ENCODE measurements at places on chromosomes 16 and 17.

GRCh38 chr16:49341706-49342105, 31.9 kb upstream of the C16orf78 start:
- no peak for DNase-seq

- DNase-seq, result no peak
Observed at GRCh38 chr16:2985462-2985861, 5.2 kb upstream of the PKMYT1 start.

- DNase-seq, result no peak
Observed at GRCh38 chr16:47284999-47285398, 141.3 kb upstream of the NETO2 start.

- no peak for DNase-seq
Observed at GRCh38 chr16:63653044-63653839, 1468.6 kb downstream of the CDH11 start.

- no peak for DNase-seq
Observed at GRCh38 chr17:83098241-83099085, 19.1 kb downstream of the METRNL start.

DNA sequence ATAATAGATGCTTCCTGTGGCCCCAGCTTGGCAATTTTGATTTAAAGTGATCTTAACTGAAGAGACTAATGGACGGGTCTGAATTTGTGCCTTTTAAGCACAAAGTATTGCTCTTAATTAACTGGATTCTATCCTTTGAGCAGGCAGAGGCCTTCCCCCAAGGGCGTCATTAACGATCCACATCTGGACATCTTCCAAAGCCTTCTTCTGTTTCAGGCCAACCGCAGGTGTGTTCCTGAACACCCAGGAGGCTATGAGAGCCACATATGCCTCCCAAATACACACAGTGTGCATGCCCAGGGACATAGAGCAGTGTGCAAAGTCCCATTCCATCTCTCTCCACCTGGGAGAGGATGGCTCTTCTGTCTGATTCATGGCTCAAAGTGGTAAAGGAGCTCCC, 42.3 kb downstream of the MAPT start:
- peak; percentile 93 for DNase-seq

DNA sequence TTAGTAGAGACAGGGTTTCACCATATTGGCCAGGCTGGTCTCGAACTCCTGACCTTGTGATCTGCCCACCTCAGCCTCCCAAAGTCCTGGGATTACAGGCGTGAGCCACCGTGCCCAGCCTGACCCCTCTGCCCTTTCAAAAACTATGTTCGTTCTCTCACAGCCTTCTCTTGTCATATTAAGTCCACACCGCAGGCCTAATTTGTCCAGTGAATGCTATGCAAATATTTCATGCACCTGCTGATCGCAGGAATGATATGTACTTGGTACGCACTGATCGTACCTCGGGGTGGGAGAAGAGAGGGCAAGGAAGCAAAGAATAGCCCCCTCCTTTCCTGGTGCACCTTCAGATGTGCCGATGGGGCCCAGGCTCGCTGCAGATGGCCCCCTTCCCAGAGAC, 3.0 kb upstream of the BIRC5 start:
- no peak for DNase-seq

DNA sequence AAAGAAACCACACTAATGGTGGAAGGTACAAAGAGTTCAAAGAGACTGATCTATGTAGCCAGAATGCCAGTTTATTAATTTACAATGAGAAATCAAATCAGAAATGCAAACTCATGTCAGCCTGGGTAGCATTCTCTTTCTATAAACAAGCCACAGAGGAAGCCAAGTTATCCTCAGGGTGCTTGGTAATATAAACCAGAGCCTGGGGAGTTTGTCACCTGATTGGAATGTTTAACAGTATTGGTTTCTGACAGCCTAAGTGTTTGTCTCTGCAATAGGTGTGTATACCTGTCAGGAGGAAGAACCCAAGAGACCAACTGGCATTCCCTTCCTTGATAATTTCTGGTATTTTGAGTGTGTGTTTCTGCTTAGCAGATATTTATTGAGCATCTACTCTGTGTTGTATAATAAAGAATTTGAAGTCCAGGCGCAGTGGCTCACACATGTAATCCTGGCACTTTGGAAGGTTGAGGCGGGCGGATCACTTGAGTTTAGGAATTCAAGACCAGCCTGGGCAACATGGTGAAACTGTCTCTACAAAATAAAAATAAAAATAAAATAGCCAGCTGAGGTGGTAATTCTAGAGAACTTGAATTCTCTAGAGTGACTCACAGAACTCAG, 3.1 kb upstream of the C17orf58 start:
- no peak for DNase-seq

DNA sequence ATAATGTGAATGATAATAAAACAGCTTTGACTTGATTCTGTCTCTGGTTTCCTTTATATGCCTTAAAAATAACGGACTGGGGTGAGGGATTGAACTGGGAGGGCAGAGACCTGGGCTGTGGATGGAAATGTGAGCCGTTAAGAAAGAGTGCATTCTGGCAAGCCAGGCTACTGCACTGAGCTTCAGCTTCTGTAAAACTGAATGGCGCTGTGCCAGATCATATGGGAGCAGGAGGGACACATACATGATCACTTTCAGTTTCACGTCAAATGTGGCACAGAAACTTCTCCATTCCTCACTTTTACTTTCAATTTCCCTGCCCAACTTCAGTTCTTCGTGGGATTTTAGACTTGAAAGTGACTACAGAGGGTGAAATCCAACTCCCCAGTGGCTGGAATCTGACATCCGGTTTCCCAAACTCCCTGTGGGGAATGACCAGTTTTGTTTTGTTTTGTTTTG, 1.1 kb downstream of the MT2A start:
- DNase-seq, result no peak

DNA sequence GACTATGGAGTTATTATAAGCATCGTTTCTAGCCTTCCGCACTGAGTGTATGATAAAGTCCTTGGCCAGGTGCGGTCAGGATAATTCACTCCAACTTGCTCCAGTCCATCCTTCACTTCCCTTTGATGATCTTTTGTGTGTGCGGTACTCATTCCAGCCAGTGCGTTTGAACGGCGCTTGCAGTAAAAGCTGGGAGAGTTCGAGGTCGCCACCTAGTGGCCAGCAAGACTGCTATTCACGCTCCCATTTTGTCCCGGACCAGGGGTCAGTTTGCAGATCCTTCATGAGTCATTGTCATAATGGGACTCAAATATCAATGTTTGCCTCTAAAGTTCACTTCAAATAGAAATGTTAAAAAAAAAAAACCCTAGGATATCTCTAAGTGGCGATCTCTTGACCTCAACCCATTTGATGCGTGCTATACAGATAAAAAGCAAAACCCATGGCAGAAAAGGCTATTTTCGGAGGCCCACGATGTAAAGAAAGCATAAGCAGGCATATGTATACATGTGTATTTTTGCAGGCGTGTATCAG, 417.1 kb downstream of the TMEM114 start:
- DNase-seq, result peak; percentile 77

DNA sequence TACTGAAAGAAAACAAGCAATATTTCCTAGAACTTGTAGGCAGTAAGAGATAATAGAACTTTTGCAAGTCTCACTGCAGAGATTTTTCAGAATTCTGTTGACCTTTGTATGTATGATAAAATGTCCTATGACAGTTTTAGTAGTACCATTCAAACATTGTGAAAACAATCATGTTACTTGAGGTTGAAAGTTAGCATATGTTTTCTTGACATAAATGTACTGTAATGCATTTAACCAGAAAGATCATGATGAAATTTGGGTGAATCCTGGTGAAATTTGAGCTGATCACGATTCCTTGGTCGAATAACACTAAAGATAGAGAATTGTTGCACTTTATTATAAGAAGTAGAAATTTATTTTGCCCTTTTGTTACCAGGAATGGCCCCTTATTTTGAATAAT, 85.7 kb downstream of the TAOK1 start:
- DNase-seq, result no peak

- no peak for DNase-seq
Observed at GRCh38 chr16:25065899-25066298, 45.6 kb upstream of the LCMT1 start.

- DNase-seq, result no peak
Observed at GRCh38 chr16:31072540-31073141, 1.4 kb downstream of the ZNF668 start.

- DNase-seq, result no peak
Observed at GRCh38 chr16:80663078-80663477, 122.3 kb downstream of the DYNLRB2 start.

DNA sequence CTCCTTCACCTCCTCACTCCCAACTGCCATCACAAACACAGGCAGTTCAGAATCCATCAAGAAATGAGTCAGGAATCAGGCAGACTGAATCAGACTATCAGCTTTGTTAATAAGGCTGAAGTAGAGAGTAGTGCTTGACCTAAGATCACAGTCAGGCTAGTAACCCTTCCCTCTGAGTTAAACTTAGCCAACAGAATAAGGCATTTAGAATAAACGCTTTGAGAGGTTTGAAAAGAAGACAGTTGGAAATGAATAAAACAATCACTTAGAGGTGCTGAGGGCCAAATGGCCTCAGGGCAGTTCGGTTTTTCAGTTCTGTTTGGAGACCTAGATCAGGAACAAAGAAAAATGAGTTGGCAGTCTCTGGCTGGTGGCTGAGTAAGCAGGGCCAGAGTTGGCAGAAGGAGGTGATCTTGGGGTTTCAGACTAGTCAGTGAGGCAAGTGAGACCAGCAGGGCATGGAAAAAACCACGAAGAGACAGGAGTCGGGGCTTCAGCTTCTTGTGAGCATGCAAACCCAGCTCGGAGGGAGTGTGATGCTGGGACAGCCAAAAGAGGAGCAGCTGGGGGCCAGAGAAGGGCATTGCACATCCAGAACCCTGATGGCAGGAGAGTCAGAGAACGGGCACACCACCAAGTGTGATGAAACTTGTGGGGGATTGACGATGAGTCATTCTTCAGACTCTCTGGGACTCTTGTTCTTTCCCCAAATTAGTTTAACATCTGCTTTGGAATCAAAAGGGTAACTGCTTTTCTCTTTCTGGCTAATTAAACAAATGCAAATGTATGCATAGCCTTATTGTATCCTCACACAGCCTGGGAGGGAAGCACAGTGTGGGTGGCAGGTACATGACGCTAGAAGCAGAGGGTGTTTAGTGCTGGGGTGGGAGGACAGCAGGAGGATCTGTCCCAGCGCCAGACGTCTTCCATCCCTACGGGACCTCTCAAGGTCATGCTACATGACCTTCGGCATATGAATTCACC, 54.8 kb downstream of the SPECC1 start:
- peak; percentile 27 for DNase-seq

DNA sequence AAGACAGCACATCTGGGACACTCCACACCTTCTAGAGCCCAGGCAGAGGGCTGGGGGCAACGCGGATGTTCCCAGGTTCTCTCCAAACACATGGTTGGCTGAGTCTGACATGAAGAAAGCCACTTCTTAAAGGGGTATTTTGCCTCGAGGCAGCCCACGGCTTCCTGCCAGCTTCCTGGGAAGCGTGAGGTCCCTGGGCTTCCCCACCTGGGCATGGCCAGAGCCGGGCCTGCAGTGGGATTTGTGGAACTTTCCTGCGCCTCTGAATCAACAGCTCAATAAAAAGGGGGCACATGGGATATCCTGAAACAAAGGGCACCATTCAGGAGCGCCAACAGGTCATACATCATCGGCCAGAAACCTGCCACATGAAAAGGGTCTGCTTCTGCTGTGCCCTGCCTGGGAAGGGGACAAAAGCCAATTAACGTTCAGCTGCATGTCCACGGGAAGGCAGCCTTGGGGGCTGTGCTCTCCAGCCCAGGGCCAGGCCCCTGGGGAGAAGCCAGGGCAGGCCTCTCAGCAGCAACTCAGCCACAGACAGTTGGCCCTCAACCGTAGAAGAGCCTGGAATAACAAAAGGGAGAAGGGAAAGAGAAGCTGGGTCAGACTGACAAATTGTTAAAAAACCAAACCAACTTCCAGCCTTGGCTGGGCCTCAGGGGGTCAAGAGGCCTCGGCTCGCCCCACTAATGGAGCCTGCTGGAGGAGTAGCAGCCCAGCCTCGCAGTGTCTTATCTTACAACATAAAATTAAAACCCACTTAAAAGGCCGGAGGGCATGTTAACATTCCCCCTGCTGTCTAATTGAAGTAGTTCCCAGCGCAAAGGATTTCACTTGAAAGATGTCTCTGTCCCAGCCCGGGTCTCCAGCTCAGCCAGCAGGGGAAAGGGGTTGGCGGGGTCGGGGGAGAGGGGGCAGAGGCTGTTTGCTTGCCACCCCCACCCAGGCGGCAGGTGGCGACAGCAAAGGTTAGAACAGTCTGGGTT, 34.2 kb downstream of the TBX4 start:
- DNase-seq, result no peak

DNA sequence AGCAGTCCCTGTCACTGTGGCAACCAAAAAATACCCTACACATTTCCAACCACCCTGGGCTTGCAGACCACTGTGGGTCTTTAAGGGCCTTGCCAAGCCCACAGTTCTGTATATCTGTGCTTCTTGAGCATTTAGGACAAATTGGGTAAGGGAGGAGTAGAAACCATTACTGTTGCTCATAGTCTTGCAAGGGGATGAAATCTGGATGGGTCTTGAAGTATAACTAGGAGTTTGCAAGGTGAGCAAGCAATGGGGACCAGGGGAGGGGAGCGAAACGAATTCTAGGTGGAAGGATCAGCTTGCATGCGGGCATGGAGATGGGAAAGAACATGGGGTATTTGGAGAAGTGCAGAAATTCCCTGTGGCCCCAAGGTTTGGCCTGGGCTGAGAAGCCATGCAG, 202.9 kb downstream of the RAB11FIP4 start:
- DNase-seq, result no peak

GRCh38 chr16:67954421-67955196, 10.7 kb upstream of the LCAT start:
- DNase-seq, result no peak

GRCh38 chr17:27959382-27959709, 66.2 kb upstream of the LYRM9 start:
- DNase-seq, result no peak

DNA sequence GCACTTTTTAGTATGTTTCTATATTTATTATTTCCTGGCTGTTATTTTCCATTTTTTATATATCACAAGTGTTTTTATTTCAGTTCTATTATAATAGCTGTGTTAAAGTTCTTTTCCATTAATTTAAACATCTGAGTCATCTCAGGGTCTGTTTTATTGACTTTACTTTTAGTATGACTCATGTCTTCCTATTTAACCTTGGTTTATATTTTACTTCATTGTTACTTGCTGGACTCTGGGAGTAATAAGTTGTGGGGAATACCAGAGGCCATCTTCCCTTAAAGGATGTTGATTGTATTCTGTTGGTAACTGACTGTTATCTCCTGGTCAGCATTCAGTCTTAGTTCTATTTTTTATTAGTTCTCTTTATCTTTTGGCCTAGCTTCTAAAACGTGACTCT, 1508.2 kb downstream of the CDH11 start:
- DNase-seq, result no peak

DNA sequence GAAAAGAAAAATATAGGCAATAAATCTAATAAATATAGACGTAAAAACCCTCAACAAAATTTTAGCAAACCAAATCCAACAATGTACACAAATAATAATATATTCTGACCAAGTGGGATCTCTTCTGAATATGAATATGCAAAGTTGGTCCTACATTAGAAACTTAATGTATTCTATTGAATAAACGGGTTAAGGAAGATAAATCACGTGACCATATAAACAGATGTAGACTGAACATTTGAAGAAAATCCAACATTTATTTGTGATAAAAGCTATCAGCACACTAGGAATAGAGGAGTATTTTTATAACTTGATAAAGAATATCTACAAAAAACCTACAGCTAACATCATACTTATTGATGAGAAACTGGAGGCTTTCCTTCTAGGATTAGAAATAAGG, 502.8 kb upstream of the KIF2B start:
- no peak for DNase-seq

GRCh38 chr17:34769049-34769448, 189.7 kb downstream of the TMEM132E start:
- DNase-seq, result no peak

Measured in NCI-H2081 (cell line).